GM13977 (cell line): ENCODE measurements at places on chromosomes 5 and 9.

DNA sequence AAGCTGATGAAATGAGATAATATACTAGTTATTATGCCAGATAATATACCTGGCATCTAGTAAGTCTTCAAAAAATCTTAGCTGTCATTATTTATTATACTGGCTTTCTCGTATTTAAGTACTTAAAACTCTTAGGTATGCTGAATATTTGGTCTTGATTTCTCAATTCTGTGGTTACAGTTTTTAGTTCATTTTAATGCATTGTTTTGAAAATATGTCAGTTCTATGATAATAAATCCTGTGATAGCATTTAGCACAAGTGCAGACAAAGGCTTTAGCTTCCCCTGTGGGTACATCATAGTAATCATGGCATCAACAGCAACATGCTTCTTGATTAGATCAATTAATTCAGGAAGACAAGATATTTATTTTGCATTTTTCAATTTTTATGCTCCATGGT, 133.0 kb downstream of the SMC2 start:
- no peak for DNase-seq

DNA sequence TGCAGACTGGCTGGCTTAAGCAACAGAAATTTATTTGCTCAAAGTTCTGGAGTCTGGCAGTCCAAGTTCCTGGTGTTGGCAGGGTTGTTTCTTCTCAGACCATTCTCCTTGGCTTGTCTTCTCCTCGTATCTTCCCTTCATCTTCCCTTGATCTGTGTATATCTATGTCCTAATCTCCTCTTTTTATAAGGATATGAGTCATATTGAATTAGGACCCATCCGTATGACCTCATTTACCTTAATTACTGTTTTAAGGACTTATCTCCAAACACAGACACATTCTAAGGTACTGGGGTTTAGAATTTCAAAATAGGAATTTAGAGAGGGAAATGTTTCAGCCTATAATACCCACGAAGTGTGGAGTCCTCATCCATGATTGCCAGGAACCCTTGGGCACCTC, 13.1 kb upstream of the LPAR1 start:
- DNase-seq: no peak

DNA sequence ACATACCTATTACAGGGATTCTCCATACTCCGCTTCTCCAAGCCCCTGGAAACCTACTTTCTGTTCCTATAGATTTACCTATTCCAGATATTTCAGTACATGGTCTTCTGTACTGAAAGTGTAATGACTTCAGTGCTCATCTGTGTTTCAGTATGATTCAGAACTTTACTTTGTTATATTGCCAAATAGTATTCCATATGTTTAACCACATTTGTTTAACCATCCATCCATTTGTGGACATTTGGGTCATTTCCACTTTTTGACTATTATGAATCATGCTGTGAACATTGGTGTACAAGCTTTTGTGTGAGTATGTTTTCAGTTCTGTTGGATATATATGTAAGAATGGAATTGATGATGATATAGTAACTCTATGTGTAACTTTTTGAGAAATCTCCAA, 188.9 kb downstream of the PDZD2 start:
- no peak for DNase-seq

- no peak for DNase-seq
Observed at GRCh38 chr9:27591093-27591492, 17.8 kb upstream of the C9orf72 start.

DNA sequence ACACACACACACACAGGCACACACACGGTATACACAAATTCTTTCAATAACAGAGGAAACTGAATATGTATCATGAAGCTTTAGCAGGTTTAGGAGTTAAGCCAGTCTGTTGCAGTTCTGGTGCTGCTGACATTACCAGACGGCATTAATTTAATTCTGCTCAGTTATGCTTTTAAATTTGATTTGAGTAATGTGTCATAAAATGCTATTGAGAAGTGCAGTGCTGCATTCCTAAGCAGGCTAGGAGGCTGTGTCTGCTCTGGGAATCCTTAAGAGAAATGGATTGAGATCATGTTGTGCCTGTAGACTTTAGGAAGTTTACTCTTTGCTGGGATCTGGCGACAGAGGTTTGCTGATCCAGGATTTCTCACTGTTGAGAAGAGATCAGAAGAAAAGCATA, 733.8 kb downstream of the BRINP1 start:
- no peak for DNase-seq

DNA sequence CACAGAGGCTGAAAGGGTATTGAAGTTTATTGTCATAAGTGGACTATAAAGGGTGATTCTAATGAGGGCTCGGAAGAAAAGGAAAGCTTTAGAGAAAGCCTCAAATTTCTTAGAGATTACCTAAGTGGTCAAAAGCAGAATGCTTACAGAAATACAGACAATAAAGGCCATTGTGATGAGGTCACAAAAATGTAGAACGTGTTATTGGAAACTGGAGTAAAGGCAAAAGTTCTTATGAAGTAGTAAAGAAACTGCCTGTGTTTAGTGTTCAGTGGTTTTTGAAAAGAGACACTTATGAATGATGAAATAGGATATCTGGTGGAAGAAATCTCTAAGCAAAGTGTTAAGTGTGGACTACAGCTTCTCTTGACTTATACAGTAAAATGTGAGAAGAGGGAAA, 726.9 kb downstream of the DNAH5 start:
- DNase-seq: no peak

DNA sequence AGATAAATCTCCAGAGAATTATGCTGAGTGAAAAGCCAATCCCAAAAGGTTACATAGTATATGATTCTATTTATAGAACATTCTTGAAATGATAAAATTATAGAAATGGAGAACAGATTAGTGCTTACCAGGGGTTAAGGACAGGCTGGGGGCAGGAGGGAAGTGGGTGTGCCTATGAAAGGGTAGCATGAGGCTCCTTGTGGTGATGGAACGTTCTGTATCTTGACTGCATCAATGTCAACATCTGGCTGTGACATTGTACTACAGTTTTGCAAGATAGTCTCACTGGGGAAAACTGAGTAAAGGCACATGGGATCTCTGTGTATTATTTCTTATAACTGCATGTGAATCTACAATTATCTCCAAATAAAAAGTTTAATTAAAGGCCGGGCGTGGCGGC, 22.3 kb downstream of the ORM2 start:
- DNase-seq: no peak

DNA sequence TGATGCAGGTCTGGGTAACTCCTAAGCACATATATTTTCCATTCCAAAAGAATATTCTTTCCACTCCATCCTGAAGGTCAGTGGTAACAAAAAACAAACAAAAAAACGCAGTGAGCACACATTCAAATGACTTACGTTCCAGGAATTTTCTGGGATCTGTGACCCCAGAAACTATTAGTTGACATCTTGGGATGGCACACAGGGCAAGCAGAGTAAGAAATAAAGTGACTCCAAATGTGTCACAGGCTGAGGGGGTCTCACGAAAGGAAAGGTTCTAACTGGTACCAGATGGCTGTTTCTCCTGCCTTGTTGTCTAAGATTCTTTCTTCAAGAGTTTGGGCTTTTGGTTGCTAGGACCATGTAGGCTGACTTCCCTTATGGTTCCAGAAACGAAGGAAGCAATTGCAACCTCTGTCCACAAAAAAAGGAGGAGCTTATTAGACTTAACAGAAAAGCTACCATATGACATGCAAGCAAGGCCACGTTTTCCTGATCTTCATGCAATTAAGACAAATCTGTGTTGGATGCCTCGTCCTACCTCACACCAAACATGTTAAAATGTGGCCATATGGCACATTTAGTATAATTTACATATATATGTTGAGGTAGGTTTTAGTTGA, 32.7 kb downstream of the PTGS1 start:
- no peak for DNase-seq

- DNase-seq: no peak
Observed at GRCh38 chr5:39498278-39498952, 73.6 kb upstream of the DAB2 start.

DNA sequence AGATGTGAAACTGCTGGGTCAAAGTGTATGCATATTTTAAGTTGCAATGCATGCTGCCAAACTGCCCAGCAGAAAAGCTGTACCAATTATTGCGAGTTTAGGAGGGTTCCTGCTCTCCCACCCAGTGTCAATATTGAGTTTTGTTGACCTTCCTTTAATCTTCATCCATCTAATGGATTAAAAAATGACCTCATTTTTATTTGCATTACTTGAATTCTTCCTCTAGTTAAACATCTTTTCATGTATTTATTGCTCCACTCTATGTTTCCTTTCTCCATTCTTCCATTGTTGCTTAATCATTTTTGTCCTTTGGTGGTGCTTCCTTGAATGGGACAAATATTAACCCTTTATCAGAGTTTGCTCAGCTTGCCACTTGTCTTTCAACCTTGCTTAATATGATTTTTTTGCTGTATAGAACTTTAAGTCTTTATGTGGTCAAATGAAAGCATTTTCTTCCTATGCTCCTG, 32.4 kb downstream of the TLE1 start:
- DNase-seq: no peak

GRCh38 chr5:171436804-171437285, 17.4 kb downstream of the FGF18 start:
- DNase-seq: no peak

GRCh38 chr5:68257210-68257609, 41.7 kb downstream of the PIK3R1 start:
- no peak for DNase-seq

GRCh38 chr9:114247077-114247476, 75.8 kb upstream of the ORM1 start:
- DNase-seq: no peak

- no peak for DNase-seq
Observed at GRCh38 chr5:147101659-147102369, 133.0 kb upstream of the STK32A start.

GRCh38 chr5:146440870-146441495, 6.2 kb upstream of the TCERG1 start:
- DNase-seq: no peak

DNA sequence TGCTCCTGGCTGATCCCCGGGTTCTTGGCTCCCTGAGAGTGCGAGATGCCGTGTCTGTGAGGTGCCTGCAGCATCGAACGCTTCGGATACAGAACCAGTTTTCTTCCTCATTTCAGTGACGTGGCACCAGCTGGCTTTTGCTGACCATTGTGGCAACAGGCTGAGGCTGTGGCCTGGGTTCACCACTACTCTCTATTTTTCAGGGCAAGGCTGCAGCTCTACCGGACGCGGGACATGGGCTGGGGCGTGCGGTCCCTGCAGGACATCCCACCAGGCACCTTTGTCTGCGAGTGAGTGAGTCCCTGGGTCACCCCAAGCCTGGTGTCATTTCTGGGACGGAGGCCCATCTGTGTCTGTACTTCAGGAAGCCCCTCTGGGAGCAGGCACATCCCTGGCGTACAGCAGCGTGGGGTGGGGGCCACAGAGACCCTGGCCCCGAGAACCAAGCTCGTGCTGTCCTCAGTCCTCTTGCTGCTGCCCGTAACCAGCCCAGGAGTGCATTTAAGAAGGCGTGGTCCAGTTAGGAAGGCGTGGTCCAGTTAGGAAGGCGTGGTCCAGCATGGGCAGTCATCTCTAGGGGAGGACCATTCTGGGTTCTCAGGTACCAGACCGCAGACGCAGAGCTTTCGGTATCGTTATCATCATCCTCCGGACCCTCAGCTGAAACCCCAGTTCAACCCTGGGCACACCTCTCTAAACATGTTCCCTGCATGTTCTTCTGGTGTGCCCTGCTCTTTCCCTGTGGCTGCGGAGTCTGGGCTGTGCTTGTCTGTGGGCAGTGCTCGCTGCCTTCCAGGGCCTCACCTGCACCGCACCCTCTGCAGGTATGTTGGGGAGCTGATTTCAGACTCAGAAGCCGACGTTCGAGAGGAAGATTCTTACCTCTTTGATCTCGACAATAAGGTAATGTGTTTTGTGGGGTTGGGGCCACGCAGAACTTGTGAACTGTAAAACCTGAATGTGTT, 60.1 kb upstream of the CACNA1B start:
- no peak for DNase-seq

DNA sequence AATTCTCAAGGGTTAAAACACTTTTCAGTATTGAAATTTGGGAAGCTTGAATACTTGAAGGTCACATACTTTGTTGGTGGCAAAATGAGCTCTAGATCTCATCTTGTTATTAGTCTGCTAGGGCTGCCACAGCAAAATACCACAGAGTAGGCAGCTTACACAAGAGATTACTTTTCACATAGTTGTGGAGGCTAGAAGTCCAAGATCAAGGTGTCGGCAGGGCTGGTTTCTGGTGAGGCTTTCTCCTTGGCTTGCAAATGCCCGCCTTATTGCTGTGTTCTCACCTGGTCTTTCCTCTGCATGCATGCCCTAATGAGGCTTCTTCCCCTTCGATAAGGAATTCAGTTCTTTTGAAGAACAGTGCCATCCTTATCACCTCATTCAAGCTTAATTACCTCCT, 270.8 kb upstream of the ANKRD55 start:
- DNase-seq: no peak

GRCh38 chr9:104118916-104119315, 24.8 kb downstream of the SMC2 start:
- DNase-seq: no peak

- no peak for DNase-seq
Observed at GRCh38 chr5:157739388-157740228, 3.9 kb upstream of the LSM11 start.

DNA sequence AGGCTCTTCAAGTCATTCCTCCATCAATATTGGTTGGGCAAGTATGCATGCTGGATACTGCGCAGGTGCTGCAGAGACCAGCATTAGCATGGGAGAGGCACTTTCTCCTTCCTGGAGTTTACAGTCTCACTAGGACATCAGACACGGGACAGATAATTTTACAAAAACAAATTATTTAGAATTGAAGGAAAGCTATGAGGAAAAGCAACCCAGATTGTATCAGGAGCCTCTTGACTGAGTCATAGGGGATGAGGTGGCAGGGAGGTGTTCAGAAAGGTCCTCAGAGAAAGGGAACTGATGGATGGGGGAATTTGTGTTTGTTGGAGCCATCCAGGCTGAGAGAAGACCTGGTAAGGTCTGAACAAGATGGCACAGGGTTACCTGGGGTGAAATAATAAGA, 24.5 kb upstream of the RAB14 start:
- no peak for DNase-seq

GRCh38 chr9:128141604-128142003, 7.6 kb upstream of the LCN2 start:
- no peak for DNase-seq

GRCh38 chr5:670396-671270, 22.5 kb downstream of the TPPP start:
- DNase-seq: no peak

- no peak for DNase-seq
Observed at GRCh38 chr5:33701251-33701650, 190.5 kb downstream of the ADAMTS12 start.

- DNase-seq: no peak
Observed at GRCh38 chr9:7129391-7129790, 371.6 kb downstream of the KDM4C start.

DNA sequence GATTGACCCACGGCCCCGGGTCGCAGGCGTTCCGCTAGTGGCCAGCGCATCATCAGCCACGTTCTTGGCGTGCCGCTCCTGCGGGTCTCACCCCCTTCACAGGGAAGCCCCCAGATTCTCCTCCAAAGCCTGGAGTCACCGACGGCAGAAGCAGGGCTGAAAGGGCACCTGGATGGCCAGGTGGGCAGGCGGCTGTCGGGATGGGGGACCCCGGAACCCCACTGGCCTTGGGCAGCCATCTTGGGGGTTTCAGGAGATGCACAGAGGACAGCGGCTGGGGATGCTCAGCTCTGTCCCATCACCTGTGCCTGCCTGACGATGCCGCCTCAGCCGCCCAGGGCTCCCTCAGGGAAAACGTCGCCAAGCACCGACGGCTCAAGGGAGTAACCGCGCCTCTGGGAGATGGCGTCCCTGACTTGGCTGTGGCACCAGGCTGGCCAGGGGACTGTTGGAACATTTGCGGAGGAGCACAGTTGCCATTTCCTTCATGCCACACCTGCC, 14.1 kb upstream of the SLC9A3 start:
- DNase-seq: no peak

GRCh38 chr9:103992938-103993579, 101.0 kb upstream of the SMC2 start:
- DNase-seq: no peak
